GM12878 (cell line): ENCODE measurements at places on chromosomes 5 and 9.

GRCh38 chr5:90131383-90132133 is 278.0 kb downstream of the CETN3 start:
- peak; percentile 39 for DNase-seq

GRCh38 chr9:110161940-110162339 is 46.0 kb downstream of the C9orf152 start:
- DNase-seq: no peak

DNA sequence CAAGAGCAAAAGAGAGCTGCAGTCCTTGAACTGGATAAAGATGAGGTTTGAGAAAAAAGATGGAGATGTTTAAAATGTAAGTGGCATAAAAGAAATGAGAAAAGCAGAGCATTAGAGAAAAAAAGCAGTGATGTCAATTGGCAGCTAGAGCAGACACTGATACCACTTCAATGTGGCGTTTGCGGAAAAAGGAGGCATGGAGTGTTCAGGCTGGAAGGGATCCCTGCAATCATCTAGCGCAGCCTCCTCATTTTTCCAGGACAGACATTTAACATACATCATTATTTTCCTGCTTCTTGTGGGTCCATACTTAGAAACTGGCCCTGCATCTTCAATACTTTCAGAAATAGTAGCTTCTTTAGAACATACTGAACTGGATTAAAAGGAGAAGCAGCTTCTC is 563.8 kb downstream of the PTPRD start:
- DNase-seq: no peak

DNA sequence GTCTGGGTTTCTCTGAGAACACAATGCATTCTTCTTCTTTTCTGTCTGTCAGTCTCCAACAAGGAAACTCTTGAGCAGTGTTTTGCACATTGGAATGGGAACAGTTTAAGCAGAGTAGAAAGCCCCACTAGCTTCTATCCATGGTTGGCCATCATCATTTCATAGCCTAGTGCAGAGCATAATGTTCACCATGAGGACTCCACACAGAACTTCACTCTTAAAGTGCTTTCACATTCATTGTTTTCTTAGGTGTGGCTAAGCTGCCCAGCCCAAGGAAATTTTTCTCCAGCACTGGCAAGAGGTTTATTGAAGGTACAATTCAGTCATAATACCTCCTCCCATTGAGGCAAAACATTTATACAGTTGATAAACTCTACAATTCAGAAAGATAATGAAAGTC is 503.0 kb upstream of the CD180 start:
- no peak for DNase-seq

DNA sequence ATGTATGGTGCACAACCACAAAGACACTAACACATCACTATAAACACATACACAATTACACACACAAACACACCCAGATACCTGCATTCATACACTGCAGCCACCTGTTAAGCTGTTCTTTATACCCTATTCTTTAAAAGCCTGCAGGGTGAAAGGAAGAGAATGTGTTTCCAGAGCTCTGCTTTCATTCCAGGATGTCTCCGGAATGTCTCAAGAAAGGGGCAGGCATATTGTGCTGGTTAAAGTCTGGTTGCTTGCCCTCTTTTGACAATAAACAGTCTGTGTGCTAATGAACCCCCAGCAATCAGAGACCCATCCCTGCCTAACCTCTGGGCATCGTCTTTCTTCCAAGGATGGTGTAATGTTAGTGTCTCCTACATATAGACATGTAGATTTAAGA is 181.6 kb downstream of the EPB41L4A start:
- DNase-seq: no peak

DNA sequence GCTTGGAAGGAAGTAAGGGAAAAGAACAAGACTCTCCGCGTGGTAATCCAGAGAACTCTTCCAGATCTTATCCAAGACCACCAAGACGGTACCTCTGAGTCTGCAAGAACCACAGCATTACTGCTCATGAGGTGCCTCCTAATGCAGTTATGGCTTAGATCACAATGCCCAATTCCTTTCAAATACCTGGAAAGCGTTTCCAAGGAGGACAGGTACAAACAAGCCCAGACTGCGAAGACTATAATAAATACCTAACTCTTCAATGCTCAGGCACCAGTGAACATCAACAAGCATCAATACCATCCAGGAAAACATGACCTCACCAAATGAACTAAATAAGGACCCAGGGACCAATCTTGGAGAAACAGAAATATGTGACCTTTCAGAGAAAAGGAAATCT is 325.5 kb downstream of the CWC27 start:
- DNase-seq: no peak

DNA sequence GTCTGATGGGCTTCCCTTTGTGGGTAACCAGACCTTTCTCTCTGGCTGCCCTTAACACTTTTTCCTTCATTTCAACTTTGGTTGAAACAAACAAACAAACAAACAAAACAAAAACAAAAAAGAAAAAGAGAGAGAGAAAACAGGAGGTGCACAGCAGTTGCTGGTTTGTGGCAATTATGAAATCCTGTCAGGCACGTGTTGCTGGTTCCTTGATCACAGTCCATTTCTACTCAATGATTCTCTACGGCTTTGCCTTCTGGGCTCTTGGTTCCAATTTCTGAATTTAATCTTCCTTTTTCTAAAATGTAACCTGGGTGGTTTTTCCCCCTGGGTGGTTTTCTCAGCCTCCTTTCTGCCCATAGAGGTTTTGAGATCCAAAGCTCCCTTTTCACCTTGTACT is 17.8 kb upstream of the PANK3 start:
- DNase-seq: no peak

DNA sequence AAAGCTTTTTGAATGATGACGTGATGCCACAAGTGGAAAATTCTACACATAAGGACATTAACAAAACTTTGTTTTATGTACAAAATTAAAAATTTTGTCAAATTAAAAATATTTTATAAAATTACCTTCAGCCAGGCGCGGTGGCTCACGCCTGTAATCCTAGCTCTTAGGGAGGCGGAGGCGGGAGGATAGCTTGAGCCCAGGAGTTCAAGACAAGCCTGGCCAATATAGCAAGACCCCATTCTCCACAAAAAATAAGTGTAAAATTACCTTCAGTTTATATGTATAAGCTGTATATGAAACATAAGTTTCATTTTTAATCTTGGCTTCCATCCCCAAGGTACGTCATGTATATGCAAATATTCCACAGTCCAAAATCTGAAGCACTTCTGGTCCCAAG is 40.9 kb downstream of the CDK7 start:
- DNase-seq: no peak

DNA sequence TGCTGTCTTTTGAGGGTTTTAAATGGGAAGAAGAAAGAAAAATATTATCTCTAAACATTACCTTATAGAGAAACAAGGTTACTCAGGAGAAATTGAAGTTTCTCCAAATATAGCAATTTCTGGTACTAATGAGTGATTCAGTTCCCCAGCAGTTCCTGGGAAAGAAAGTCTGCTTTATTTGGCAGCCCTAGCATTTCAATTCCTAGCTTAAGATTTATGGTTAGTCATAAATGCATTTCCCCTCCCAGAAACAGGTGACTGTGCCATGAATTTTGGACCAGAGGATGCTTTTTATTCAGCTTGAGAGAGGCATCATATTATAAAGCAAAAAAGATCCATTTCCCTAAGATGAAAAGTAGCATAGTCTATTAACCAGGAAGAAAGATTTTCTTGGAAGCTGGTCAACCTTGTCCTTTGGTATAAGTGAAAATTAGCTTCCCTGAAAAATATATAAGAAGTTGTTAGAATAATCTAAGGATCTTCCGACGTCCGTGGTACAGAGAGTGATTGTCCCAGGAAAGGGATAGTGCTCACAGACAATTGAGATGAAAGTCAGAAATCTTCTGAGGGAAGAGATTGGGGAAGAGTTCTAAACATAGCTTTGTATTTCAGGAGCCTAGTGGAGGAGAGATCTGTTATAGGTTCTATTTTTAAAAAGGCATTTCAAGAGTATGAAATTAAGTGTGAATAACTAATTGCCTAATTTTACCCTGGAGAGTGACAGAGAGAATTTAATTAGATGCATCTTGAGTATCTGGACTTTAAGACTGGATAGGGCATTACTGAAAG is 164.9 kb downstream of the ESM1 start:
- DNase-seq: no peak
